Activated CD4-positive, alpha-beta memory T cell treated with anti-CD3 and anti-CD28 coated beads, Interleukin-2, amount 10 ng/mL, durations not matched to agents 7 days and 5 days (primary cell): ENCODE measurements at places on chromosomes 2 and 18. TPM values are rescaled to one million over a fixed set of nuclear protein-coding genes. Genes with fewer than 3 reads are reported as not detected.

- H3K27me3 ChIP-seq, result no peaks in the 10 kb centered on the region
- H3K4me3 ChIP-seq, result no peak overlapping the region
- no peaks in the 10 kb centered on the region for H3K4me1 ChIP-seq
Observed at GRCh38 chr2:163341426-163341825, 394.4 kb downstream of the FIGN start.

GRCh38 chr2:60485055-60485454 is 68.4 kb downstream of the BCL11A start:
- no peak for DNase-seq
- H3K4me3 ChIP-seq, result no peak overlapping the region
- H3K36me3 ChIP-seq, result no peaks in the 10 kb centered on the region

DNA sequence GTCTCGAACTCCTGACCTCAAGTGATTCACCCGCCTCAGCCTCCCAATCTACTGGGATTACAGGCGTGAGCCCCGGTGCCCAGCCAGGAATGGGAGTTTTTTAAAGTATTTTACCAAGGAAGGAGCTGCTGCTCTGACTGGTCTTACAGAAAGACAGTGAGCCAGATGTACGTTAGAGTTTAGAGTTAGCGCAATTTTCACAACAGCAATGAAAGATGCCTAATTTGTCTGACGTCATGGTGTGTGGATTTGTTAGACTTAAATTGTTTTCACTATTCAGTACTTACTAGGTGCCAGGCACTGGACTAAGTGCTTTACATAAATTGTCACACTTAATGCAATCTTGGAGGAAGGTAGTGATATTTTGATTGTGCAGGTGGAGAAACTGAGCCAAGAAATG is 12.4 kb upstream of the RPL37A start:
- H3K27ac ChIP-seq, result no peak overlapping the region
- H3K27me3 ChIP-seq, result no peaks in the 10 kb centered on the region
- peaks cover 7% of the 10 kb centered on the region for H3K36me3 ChIP-seq
- no peak for DNase-seq

- no peaks in the 10 kb centered on the region for H3K4me1 ChIP-seq
- no peak overlapping the region for H3K4me3 ChIP-seq
- H3K36me3 ChIP-seq, result no peaks in the 10 kb centered on the region
- no peaks in the 10 kb centered on the region for H3K27me3 ChIP-seq
Observed at GRCh38 chr2:104375206-104375605, 478.7 kb upstream of the POU3F3 start.

- H3K4me3 ChIP-seq, result no peak overlapping the region
- no peak for DNase-seq
- peaks cover 33% of the 10 kb centered on the region for H3K4me1 ChIP-seq
- H3K27me3 ChIP-seq, result peaks cover 6% of the 10 kb centered on the region
Observed at GRCh38 chr2:16620590-16620989, 45.0 kb downstream of the CYRIA start.

Gene EMX1
- total RNA-seq, result not detected
